ENCODE measurements at places on chromosomes 6 and 20. TPM values are rescaled to one million over a fixed set of nuclear protein-coding genes. Genes with fewer than 3 reads are reported as not detected.
A peak's percentile ranks its signal among the peaks of the same experiment; 100 is the strongest.

GRCh38 chr6:167505782-167506181, 180.9 kb downstream of the TTLL2 start:
- H3K36me3 ChIP-seq, result no peaks in the 10 kb centered on the region
- H3K27ac ChIP-seq, result no peak overlapping the region
- H3K4me3 ChIP-seq, result no peak overlapping the region
- no peaks in the 10 kb centered on the region for H3K4me1 ChIP-seq
- DNase-seq, result no peak

The BPI gene
- not detected for total RNA-seq

The ESR1 gene
- 67.5 TPM for total RNA-seq

DNA sequence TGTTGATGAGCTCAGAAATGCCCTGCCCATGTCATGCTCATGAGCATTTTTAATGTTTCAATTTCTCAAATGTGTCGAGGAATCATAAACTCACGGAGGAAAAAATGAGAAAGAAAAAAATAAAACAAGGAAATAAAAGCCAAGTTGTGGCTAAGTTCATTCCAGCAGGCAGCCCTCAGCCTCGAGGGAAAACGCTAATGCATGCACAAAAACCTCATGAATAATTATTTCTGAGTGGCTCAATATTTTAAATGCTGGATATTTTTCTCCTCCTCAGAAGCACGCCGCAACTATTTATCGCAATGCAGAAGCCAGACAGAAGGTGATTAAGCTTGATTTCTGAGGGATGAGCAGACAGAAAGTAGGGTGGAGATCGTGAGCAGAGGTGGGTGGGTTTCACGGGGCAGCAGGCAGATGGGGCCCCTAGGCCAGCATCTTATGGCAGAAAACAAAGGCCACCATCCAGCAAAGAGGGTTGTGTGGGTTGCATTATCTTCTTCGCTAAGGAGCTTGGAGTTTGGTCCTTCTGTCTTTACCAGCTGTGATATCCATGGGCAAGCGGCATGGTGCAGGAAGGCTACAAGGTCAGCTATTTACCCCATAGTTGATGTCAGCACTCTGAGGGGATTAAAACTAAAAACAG, 151.5 kb upstream of the LRFN2 start:
- no peaks in the 10 kb centered on the region for H3K4me1 ChIP-seq
- H3K27ac ChIP-seq, result no peak overlapping the region
- H3K27me3 ChIP-seq, result no peaks in the 10 kb centered on the region
- DNase-seq, result no peak

- H3K36me3 ChIP-seq, result no peaks in the 10 kb centered on the region
- no peak overlapping the region for H3K27ac ChIP-seq
- no peaks in the 10 kb centered on the region for H3K4me1 ChIP-seq
- DNase-seq, result no peak
- H3K4me3 ChIP-seq, result no peak overlapping the region
Measured at GRCh38 chr6:147554281-147554680, 45.8 kb downstream of the SAMD5 start.

GRCh38 chr6:75272145-75272840, 12.3 kb downstream of the TMEM30A start:
- no peaks in the 10 kb centered on the region for H3K27me3 ChIP-seq
- no peak overlapping the region for H3K4me3 ChIP-seq
- H3K36me3 ChIP-seq, result no peaks in the 10 kb centered on the region
- no peak for DNase-seq
- peak overlapping the region; percentile 41 for H3K27ac ChIP-seq

DNA sequence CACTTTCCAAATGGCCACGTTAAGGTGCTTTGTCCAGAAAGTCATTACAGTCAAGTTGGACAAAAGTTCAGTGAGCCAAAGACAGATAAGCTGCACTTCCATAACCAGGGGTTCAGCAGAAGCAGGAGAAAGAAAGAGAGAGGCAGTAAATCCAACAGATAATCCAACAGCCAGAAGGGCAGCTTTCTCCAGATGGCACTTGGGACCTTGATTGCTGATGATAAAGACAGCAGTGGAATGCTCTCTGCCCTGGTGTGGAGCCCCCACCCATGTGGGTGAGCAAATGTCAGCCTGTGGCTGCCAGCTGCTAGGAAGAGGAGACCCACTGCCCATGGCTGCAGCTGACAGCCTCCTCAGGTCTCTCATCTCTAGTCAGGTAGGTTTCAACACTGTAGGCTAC, 18.7 kb upstream of the NRSN1 start:
- H3K4me1 ChIP-seq, result no peaks in the 10 kb centered on the region
- H3K36me3 ChIP-seq, result no peaks in the 10 kb centered on the region
- no peaks in the 10 kb centered on the region for H3K27me3 ChIP-seq
- H3K4me3 ChIP-seq, result no peak overlapping the region
- H3K27ac ChIP-seq, result no peak overlapping the region

DNA sequence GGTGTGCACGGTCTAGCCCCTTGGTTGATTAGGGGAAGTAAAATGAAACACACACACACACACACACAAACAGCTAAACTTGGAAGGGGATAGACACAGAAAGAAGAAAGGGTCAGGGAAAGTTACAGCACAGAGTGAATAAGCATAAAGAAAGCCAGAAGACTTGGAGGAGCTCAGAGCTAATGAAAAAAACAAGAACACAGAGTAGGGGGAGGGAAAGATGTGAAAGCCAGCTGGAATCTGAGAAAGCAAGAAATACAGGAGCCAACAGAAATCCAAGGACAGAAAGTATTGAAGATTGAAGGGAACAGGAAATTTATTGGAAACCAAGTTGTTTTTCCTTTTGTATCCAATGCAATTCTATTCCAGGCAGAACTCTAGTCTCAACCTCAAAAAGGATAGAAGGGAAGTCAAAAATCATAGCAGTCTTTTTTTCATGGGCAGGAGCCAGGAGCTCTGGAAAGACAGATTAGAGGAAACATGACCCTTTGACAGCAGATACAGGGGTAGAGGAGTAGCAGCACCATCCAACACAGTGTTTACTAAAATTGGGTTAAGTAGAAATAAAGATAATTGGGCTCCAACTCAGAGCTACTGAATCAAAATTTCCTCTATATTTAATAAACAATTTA, 10.1 kb downstream of the HMGCLL1 start:
- H3K36me3 ChIP-seq, result no peaks in the 10 kb centered on the region
- no peaks in the 10 kb centered on the region for H3K27me3 ChIP-seq
- no peak overlapping the region for H3K4me3 ChIP-seq

- H3K4me1 ChIP-seq, result no peaks in the 10 kb centered on the region
- no peak for DNase-seq
- H3K4me3 ChIP-seq, result no peak overlapping the region
Measured at GRCh38 chr20:4563534-4563933, 158.2 kb upstream of the PRND start.

DNA sequence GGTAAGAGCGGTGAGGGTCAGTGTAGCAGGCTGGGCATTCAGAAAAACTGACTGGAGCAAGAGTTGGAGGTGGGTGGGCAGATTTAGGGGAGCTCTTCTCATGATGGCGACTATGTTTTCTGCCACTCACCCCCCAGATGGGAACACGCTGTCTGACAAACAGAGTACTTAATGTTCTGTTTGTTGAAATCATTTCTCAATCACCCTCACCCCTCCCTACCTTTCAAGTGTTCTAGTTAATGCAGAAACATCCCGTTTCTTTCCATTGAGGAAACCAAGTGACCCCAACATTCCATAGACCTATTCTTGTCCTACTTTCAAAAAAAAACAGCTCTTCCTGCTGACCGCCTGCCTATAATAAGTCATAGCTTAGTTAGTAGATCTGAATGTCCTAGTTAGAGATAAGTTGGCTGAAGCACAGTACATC, 132.5 kb upstream of the NEDD9 start:
- H3K4me1 ChIP-seq, result no peaks in the 10 kb centered on the region
- peak overlapping the region; percentile 61 for H3K27ac ChIP-seq
- peak; percentile 54 for DNase-seq
- no peaks in the 10 kb centered on the region for H3K36me3 ChIP-seq
- H3K4me3 ChIP-seq, result no peak overlapping the region

The EMILIN3 gene
- total RNA-seq, result 1.3 TPM

GRCh38 chr6:170227996-170228945, 62.6 kb downstream of the DLL1 start:
- peaks cover 3% of the 10 kb centered on the region for H3K4me1 ChIP-seq
- no peaks in the 10 kb centered on the region for H3K27me3 ChIP-seq
- H3K27ac ChIP-seq, result no peak overlapping the region
- no peak for DNase-seq
- H3K4me3 ChIP-seq, result no peak overlapping the region

- no peaks in the 10 kb centered on the region for H3K4me1 ChIP-seq
- no peak overlapping the region for H3K4me3 ChIP-seq
- DNase-seq, result no peak
- no peaks in the 10 kb centered on the region for H3K36me3 ChIP-seq
- H3K27ac ChIP-seq, result no peak overlapping the region
Measured at GRCh38 chr20:32024683-32025295, 14.6 kb downstream of the CCM2L start.

GRCh38 chr6:154830771-154831170, 97.6 kb downstream of the SCAF8 start:
- DNase-seq, result no peak
- H3K27ac ChIP-seq, result no peak overlapping the region
- H3K36me3 ChIP-seq, result peaks cover 5% of the 10 kb centered on the region
- H3K27me3 ChIP-seq, result no peaks in the 10 kb centered on the region

The MAPK13 gene
- total RNA-seq, result 30.2 TPM

DNA sequence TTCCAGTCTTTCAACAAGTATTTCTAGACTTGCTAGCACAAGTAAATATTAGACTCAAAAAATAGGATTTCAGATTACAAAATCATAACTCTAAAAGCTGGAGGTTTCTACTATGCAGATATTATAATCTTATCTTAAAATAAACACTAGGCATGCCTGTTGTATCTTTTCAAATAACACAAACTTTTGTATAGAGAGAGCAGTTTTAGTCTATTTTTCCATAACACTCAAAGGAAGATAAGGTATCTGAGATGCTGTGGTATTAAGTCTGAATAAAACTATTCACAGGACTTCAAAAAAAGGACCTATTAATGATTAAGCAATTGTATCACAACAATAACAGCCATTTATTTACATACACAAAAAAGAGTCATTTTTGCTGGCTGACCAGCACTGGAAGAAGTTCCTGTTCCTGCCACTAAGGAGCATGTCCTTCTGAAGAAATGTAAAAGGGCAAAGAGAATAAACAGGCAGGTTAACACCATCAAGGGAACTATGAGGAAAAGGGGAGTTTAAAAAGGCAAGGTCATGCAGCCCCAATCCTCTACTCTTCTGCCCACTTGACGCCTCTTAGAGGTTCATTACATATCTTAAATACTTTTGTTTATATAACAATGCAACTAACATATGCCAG, 39.4 kb downstream of the REPS1 start:
- H3K4me3 ChIP-seq, result no peak overlapping the region
- H3K4me1 ChIP-seq, result no peaks in the 10 kb centered on the region
- no peak for DNase-seq
- no peak overlapping the region for H3K27ac ChIP-seq
- H3K36me3 ChIP-seq, result no peaks in the 10 kb centered on the region

DNA sequence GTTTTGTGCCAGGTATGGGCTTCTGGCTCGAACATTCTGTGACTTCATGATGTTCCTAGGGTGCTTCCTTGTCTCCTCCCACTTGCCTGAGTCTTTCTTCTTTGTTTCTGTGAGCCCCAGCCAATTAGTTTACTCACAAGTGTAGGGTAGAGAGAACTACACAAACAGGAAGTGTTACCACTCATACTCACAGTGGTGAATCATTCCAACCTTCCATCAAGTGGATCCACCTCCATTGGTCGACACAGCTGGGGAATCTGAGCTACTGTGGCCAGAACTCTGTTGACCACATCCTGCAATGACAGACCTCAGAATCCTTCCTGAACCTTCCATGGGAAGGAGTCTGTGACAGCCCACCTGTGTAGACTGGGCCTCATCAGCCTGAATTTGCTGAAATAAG, 76.8 kb downstream of the UNC5CL start:
- H3K27me3 ChIP-seq, result no peaks in the 10 kb centered on the region
- DNase-seq, result no peak
- H3K36me3 ChIP-seq, result no peaks in the 10 kb centered on the region
- H3K4me1 ChIP-seq, result no peaks in the 10 kb centered on the region
- H3K4me3 ChIP-seq, result no peak overlapping the region

The MMP24 gene
- 0.80 TPM for total RNA-seq

GRCh38 chr20:51510936-51511605, 31.4 kb downstream of the NFATC2 start:
- H3K27me3 ChIP-seq, result no peaks in the 10 kb centered on the region
- H3K4me3 ChIP-seq, result no peak overlapping the region
- DNase-seq, result no peak
- no peaks in the 10 kb centered on the region for H3K36me3 ChIP-seq
- H3K27ac ChIP-seq, result no peak overlapping the region
- H3K4me1 ChIP-seq, result no peaks in the 10 kb centered on the region

The NINL gene
- total RNA-seq, result 15.5 TPM

DNA sequence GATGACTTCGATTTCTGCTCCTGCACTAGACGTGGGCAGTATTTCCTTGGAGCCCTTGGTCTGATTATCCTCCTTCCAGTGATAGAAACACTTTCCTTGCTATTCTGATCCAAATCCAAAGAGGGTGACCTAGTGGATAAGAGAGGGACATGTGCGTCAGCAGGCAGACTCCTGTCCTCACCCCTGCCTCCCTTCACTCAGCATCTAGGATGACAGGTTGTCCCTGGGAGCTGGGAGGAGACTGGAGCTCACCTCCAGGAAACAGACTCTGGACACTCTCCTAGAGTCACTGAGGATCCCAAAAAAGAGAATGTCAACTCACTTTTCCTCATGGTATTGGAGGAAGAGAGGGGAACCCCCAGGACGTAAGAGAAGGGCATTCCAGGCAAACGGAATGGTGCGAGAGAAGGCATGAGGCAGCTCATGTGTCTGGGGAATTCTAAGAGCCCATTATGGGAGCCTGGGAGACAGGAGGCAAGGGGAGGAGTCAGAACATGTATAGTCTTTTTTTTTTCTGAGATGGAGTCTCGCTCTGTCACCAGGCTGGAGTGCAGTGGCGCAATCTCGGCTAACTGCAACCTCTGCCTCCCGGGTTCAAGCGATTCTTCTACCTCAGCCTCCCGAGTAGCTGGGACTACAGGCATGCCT, 2.2 kb downstream of the C20orf173 start:
- no peaks in the 10 kb centered on the region for H3K36me3 ChIP-seq
- no peaks in the 10 kb centered on the region for H3K4me1 ChIP-seq
- H3K27me3 ChIP-seq, result no peaks in the 10 kb centered on the region
- H3K27ac ChIP-seq, result no peak overlapping the region

The CLIC5 gene
- 4.9 TPM for total RNA-seq

DNA sequence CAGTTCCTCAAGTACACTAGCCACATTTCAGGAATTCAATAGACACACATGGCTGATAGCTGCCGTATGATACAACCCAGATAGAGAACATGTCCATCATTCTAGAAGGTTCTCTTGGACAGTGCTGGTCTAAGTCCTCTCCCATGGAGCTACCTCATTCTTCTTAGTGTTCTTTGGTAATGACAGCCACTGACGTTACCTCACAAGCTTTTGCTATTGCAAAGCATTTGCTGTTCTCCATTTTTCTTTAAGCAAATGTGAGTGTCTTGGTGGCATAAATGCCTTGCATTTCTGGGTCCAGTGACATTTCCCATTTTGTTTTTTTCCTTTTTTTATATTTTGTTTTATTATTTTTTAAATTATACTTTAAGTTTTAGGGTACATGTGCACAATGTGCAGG, 8.3 kb upstream of the CEBPB start:
- DNase-seq, result no peak
- H3K27ac ChIP-seq, result no peak overlapping the region
- H3K36me3 ChIP-seq, result no peaks in the 10 kb centered on the region
